ENCODE measurements at places on chromosomes 11 and 22.

DNA sequence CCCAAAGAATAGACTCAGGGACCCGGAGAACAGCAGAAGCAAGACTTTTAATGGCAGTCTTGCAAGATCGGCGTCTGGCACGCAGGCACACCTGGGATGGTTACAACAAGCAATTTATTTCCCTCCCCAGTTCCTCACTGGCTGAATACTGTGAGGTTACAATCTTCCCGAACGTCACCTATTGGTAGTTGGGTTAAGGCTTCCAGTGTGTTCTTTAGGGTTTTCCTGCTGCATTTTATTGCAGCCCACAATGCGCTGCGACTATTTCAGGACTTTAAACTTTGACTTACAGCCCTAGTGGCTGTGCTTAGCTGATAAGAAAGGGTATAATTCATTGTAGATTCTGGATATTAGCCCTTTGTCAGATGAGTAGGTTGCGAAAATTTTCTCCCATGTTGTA lies 11.5 kb upstream of the TRIM68 start:
- DNase-seq, result no peak

- no peak for DNase-seq
Observed at GRCh38 chr11:117772360-117772759, 24.7 kb downstream of the DSCAML1 start.

DNA sequence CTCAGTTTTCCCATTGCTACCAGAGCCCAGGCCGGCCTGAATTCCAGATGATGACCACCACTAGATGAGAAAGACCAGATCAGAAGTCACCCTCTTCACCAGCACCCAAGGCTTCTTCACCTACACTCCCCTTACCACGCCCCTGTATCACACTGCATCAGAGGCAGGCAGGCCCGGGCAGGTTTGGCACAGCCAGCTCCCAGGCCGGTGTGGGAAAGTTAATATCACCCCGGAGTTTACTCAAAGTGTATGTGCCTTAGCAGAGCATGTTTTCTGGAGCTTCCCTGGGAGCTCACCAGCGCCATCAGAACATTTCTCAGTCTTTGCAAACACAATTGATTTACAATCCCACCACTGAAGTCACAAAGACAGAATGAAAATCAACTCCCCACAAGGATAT lies 47.5 kb upstream of the POU2AF1 start:
- no peak for DNase-seq

- DNase-seq, result no peak
Observed at GRCh38 chr22:35308480-35309021, 8.9 kb downstream of the TOM1 start.

DNA sequence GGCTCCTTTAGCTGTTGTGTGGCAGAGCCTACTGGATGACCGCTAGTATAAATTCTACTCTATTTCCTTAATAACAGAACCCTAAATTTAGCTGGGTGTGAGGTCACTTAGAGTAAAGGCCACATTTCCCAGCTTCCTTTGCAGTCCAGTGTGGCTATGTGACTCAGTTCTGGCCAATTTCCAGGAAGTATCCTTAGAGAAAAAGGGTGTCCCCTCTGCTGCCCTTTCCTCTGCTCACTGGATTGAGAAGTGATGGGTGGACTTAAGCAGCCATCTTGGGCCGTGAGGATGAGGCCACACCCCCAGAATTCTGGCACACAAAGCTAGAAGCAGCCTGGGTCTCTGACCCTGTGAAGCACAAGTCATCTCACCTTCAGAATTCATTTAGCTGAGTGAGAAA lies 11.7 kb upstream of the RASD2 start:
- DNase-seq, result no peak
